Amygdala (tissue), 56 donors: ENCODE measurements at places on chromosomes 7 and 10.

- no peak for DNase-seq
Measured at GRCh38 chr10:1299041-1299726, 243.0 kb downstream of the WDR37 start.

DNA sequence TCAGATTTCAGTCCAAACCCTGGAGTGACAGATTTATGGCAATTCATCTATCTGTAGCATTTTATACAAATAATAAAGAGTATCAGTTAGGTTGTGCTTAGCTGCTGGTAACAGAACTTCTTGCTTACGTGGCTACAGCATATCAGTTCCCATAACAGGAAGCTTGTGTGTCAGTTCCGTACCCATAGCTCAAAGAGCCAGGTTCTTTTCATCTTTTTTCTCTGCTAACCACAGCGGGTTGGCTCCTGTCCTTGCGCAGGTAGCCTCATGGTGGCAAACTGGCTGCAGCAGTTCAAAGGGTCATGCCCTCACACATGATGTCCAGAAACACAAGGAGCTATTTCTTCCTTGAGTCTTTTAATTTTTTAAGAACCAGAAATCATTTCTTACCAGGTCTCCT is 1041.8 kb downstream of the GATA3 start:
- DNase-seq = no peak

- DNase-seq = no peak
Measured at GRCh38 chr7:85895835-85896234, 709.0 kb upstream of the SEMA3D start.

GRCh38 chr7:86643561-86644281 is at the start of gene GRM3:
GRM3 (plus strand) TSS chr7:86643909; CDS start chr7:86765146, 121,237 bp downstream.
- DNase-seq = peak; percentile 84

DNA sequence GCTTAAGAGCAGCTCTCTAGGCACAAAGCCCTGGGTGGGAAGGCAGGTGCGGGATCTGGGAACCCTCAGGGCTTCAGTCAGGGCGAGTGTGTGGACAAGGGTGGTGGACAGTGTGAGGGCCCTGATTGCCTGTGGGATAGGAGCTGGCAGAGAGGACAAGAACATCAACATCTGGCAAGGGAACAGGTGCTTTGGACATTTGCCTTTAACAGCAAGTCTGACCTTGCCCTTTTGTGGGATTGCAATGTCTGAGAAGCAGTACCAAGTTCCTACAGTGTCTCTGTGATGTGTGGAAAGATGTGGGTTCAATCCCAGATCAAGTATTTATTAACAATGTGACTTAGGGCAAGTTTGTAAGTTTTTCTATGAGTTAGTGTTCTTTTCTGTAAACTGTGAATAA is 46.7 kb downstream of the TFAM start:
- DNase-seq = no peak

- no peak for DNase-seq
Measured at GRCh38 chr10:93992400-93993030, 1.2 kb upstream of the PLCE1 start.

DNA sequence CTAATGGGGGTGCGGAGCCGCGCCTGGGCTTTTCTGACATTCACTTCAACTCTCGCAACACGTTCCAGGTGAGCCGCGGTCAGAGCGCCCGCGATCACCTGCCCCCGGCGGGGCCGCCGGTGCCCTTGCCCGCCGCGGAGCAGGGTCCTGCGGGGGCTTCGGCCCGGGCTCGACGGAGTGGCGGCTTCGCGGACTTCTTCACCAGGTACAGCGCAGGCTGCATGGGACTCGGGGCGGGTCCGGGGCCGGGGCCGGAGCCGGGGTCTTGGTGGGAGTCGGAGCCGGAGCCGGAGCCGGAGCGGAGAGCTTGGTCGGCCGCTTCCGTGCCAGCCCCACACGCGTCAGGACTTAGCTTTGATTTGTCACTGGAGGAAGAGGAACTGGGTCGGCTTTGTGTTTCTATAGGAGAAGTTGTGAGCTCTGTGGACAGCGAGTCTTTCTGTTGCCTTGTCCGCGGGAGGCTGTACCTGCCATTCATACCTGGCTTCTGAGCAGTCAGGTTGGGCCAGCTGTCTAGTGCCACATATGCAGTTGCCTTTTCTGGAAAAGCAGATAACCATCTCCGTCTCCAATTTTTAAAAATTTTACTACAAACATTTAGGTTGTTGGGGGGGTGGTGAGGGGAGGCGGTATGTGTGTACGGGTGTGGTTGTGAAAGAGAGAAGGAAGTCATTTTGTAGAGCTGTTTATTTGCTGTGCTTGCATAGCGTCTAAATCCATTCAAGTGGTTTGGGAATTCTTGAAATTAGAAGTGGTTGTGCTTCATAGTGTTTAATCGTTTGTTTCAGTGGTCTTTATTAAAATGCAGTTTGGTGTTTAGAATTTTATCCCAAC is 1.3 kb downstream of the TBC1D12 start:
- DNase-seq = peak; percentile 44

- no peak for DNase-seq
Measured at GRCh38 chr7:1804310-1804709, 134.2 kb downstream of the ELFN1 start.

DNA sequence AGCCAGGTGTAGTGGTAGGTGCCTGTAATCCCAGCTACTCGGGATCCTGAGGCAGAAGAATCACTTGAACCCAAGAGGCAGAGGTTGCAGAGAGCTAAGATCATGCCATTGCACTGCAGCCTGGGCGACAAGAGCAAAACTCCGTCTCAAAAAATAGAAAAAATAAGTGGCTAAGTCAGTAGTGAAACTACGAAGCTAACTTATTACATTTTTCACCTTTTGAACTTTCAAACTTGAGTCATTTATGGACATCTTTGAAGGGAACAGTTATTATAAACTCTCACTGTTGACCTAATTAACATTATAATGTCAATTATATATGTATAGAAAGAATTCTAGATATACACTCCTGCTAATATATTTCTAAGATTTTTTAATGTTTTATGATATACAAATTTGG is 541.5 kb upstream of the C7orf33 start:
- DNase-seq = no peak

DNA sequence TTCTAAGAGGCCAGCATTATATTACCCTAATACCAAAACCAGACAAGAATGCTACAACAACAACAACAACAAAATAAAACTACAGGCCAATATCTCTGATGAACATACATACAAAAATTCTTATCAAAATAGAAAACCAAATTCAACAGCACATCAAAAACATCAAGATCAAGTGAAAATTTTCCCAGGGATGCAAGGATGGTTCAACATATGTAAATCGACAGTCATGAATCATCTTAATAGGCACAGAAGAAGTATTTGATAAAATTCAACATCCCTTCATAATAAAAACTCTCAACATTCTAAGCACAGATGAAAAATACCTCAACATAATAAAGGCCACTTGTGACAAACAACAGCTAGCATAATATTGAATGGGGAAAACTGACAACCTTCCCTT is 75.3 kb downstream of the JMJD1C start:
- no peak for DNase-seq

DNA sequence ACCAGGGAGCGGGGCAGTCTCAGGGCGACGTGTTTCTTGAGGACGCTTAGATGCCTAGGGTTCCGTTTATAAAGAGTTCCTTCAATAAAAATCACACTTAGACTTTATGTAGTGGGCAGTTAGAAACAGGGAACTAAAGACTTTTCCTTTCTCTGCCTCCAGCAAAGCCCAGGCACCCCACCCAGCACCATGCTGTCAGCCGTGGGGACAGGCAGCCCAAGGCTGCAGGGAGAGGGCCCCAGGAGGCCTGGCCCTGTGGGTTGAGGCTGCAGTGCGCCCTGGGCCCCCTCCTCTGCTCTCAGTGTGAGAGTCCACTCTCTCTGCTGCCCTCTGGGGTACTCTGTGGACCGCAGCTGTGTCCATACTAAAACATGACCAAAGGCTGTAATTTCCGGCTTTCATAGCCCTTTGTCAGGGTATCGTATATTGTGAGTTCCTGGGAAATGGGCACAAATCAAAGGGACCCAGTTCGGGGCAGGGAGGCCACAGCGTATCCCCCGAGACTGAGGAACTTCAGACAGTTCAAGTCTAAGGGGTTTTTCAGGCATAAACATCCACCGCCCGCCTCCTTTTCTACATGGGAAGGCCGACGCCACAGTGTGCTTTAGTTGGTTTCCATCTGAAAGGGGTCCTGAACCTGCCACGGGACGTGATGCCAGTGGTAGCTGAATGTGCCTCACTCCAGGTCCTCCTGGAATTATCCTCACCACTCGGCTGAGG is 59.7 kb downstream of the DNAJB6 start:
- DNase-seq = no peak

GRCh38 chr7:104005197-104005596 is 15.7 kb upstream of the RELN start:
- DNase-seq = no peak

DNA sequence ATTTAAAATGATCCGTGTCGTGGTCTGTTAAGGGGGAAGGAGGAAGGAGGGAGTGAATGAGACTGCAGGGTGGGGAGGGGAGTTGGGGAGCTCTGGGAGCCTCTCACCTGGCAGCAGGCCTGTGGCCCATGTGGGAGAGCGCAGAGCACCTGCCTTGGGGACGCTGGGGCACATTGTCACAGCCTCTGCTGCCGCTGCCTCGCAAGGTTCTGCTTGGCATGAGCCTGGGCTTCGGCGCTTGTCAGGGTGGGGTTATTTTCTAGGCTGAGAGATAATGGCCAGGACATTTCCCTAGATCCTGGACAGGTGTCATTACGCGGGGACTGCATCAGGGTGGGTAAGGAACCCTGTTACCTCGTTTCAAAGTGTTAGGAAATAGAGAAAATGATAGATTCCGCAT is 2.2 kb upstream of the SUN1 start:
- no peak for DNase-seq

- DNase-seq = no peak
Measured at GRCh38 chr10:6083523-6084475, 5.0 kb upstream of the RBM17 start.

- DNase-seq = no peak
Measured at GRCh38 chr7:100949933-100950443, 654 bp downstream of the MUC3A start.

- DNase-seq = no peak
Measured at GRCh38 chr10:71797533-71798307, 24.4 kb upstream of the VSIR start.
